ENCODE measurements at places on chromosomes 2 and 18. TPM values are rescaled to one million over a fixed set of nuclear protein-coding genes. Genes with fewer than 3 reads are reported as not detected.

DNA sequence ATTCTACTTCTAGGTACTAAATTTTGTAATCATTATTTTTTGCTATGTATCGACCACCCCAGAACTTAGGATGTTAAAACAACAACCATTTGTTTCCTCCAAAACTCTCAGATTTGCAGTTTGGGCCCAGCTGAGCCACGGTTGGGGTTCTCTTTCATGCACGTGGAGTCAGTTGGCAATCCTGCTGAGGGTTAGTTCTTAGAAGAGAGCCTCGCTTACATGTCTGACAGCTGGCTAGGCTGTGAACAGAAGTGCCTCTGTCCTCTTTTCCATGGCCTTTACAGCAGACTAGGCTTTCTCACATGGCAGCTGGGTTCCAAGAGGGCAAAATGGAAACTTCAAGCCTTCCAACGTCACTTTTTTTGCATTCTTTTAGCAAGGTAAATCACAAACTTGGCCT lies 9.3 kb upstream of the RGPD4 start:
- H3K4me3 ChIP-seq, result no peak overlapping the region
- H3K27ac ChIP-seq, result no peak overlapping the region

Gene ST8SIA5
- total RNA-seq, result not detected

DNA sequence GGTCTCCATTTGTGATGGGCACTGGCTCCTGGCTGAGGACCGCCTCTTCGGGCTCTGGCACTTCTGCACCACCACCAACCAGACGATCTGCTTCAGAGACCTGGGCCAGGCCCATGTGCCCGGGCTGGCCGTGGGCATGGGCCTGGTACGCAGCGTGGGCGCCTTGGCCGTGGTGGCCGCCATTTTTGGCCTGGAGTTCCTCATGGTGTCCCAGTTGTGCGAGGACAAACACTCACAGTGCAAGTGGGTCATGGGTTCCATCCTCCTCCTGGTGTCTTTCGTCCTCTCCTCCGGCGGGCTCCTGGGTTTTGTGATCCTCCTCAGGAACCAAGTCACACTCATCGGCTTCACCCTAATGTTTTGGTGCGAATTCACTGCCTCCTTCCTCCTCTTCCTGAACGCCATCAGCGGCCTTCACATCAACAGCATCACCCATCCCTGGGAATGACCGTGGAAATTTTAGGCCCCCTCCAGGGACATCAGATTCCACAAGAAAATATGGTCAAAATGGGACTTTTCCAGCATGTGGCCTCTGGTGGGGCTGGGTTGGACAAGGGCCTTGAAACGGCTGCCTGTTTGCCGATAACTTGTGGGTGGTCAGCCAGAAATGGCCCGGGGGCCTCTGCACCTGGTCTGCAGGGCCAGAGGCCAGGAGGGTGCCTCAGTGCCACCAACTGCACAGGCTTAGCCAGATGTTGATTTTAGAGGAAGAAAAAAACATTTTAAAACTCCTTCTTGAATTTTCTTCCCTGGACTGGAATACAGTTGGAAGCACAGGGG lies 5.5 kb downstream of the TMEM37 start:
- H3K36me3 ChIP-seq, result no peaks in the 10 kb centered on the region
- no peak for DNase-seq
- H3K4me3 ChIP-seq, result no peak overlapping the region
- H3K4me1 ChIP-seq, result peaks cover 3% of the 10 kb centered on the region
- H3K27me3 ChIP-seq, result peaks cover 14% of the 10 kb centered on the region

- H3K4me1 ChIP-seq, result no peaks in the 10 kb centered on the region
- H3K4me3 ChIP-seq, result no peak overlapping the region
- H3K27me3 ChIP-seq, result no peaks in the 10 kb centered on the region
These were observed 222.8 kb upstream of the CDH7 start for GRCh38 chr18:65527879-65528633.

GRCh38 chr18:34591920-34592444 lies 118.1 kb upstream of the DTNA start:
- H3K27me3 ChIP-seq, result no peaks in the 10 kb centered on the region
- no peaks in the 10 kb centered on the region for H3K4me1 ChIP-seq

- no peaks in the 10 kb centered on the region for H3K27me3 ChIP-seq
- no peaks in the 10 kb centered on the region for H3K36me3 ChIP-seq
- no peak overlapping the region for H3K27ac ChIP-seq
- H3K4me3 ChIP-seq, result no peak overlapping the region
- H3K4me1 ChIP-seq, result no peaks in the 10 kb centered on the region
These were observed 361.9 kb downstream of the TXNL1 start for GRCh38 chr18:56276466-56276865.

Measured in activated CD4-positive, alpha-beta T cell treated with anti-CD3 and anti-CD28 coated beads for 36 hours (primary cell).